ENCODE measurements at places on chromosomes 7 and 10.

DNA sequence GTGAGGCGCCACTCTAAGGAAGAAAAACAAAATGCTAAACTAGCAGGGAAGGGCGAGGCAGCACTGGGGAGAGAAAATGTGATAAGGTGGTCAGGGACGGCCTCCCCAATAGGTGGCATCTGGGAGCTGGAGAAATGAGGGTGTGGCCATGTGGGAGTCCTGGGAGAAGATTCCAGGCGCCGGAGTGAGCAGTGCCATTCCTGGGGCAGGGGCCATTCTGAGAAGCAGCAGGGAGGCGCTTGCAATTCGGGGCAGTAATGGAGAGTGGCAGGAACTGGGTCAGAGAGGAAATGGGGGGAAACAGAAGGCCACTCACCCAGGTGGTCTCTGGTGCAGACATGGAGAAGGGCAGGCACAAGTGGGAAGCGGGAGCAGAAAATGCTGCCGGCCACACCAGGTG lies 61.8 kb upstream of the LRRC18 start:
- no peak for DNase-seq

GRCh38 chr7:151440799-151441445 lies 981 bp upstream of the CRYGN start:
- no peak for DNase-seq

- DNase-seq = no peak
Measured at GRCh38 chr10:131886237-131886636, 14.6 kb upstream of the PPP2R2D start.

GRCh38 chr10:78335371-78335690 lies 301.7 kb downstream of the RPS24 start:
- DNase-seq = no peak

DNA sequence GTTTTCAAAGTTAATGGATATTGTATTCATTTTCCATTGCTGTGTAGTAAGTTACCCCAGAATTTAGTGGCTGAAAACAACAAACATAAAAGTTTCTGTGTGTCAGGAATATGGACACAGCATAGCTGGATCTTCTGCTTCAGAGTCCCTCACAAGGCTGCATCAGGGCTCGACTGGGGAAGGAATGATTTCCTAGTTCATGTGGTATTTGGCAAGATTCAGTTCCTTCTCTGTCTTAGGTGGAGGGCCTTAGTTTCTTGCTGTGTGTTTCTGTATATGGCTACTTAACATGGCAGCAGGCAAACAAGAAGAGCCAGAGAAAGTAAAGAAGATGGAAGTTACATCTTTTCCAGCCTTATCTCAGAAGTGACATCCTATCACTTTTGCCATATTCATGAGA lies 51.1 kb downstream of the TPST1 start:
- DNase-seq = no peak

All from substantia nigra (tissue), 51 donors.